Stimulated activated CD8-positive, alpha-beta memory T cell treated with anti-CD3 and anti-CD28 coated beads, Interleukin-7, amount 100 ng/mL, for 1 hour (primary cell): ENCODE measurements at places on chromosomes 6 and 20.

- no peak for DNase-seq
Measured at GRCh38 chr20:51936377-51936776, 134.1 kb upstream of the SALL4 start.

GRCh38 chr6:36720251-36721141 is 22.9 kb downstream of the RAB44 start:
- DNase-seq: no peak

DNA sequence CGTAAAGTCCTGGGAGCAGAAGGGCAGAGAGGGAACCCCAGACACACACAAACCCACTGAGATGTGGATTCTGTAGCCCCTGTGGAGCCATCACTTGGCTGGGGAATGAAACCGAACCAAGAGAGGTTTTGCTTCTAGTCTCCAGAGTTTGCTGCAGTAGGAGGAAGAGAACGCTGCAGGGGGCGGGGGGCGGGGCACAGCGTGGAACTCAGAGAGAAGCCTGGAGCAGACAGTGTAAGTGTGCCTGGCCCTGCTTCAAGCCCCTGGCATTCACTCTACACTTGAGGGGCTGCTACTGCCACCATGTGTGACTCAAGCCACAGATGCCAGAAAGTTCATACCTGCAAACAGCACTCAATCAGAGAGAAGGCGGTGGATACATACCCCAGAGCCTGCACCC is 18.9 kb downstream of the GABRR1 start:
- DNase-seq: no peak

DNA sequence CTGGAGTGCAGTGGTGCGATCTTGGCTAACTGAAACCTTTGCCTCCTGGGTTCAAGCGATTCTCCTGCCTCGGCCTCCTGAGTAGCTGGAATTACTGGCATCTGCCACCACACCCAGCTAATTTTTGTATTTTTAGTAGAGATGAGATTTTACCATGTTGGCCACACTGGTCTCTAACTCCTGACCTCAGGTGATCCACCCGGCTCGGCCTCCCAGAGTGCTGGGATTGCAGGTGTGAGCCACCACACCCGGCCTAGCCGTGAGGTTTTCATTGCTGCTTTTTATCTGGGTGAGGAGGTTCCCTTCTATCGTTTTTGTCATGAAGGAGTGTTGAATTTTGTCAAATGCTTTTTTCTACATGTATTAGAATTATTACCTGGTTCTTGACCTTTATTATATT is 23.9 kb downstream of the SRC start:
- DNase-seq: no peak

DNA sequence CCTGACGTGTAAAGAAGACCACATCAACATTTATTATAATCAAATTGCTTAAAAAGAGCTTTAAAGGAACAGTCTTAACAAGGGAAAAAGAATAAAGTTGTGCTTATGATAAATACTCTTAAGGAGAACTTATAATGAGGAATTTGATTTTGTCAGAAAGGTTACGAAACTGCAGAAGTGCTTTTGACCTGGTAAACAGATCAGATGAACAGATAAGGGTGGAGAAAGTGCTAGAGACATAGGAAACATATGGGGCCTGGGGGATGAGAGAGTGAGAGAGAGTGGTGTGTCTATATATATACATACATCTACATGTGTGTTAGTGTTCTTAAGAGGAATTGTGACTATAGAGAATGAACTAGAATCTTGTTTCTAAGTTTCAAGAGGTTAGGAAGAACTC is 186.2 kb upstream of the GJE1 start:
- DNase-seq: no peak
